ENCODE measurements at places on chromosomes 1 and 21.

DNA sequence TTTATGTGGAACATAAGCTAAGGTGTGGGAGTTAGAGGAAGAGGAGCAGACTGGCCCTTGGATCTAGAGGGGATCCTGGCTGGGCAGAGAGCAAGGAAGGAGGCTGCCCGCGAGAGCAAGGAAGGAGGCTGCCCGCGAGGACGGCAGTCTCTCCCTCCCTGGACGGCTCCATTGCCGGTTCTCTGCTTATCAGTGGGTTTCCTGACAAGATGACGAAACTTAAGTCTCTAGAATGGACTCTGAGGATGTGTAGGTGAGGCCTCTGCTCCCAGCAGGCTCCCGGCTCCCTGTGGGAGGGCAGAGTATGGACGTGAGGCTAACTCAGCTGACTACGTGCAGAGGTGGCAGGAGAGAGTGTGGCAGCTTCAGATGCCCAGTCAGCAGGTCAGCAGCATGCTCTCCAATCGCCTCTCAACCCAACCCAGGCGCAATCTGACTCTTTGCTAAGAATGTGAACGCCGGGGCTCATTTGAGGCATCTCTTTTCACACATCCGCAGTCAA is 6.1 kb downstream of the MYBPHL start:
- DNase-seq: no peak

DNA sequence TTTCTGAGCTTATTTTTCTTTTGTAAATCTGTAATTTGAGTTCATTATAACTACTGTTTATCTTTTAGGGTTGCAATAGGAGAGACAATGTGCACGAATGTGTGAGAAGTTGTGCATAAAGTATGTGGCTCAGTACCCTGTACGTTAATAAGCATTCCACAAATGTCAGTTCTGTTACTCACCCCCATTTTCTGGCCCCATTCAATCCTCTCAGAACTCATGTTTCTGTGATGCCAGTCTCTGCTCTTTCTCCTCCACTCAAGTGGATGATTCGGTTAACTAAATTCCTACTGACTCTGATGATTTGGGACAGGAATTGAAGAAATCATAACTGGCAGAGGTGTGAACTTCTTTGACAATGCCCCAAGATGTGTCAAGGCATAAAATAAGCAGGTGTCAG is 10.2 kb upstream of the DMRTB1 start:
- peak; percentile 75 for DNase-seq

- DNase-seq: no peak
Measured at GRCh38 chr1:194279975-194280374, 1093.6 kb upstream of the B3GALT2 start.

GRCh38 chr1:187001198-187001889 is 172.6 kb downstream of the PLA2G4A start:
- peak; percentile 97 for DNase-seq

- no peak for DNase-seq
Measured at GRCh38 chr21:25842925-25843324, 108.2 kb downstream of the GABPA start.

- no peak for DNase-seq
Measured at GRCh38 chr1:12246584-12246983, 16.8 kb downstream of the VPS13D start.

DNA sequence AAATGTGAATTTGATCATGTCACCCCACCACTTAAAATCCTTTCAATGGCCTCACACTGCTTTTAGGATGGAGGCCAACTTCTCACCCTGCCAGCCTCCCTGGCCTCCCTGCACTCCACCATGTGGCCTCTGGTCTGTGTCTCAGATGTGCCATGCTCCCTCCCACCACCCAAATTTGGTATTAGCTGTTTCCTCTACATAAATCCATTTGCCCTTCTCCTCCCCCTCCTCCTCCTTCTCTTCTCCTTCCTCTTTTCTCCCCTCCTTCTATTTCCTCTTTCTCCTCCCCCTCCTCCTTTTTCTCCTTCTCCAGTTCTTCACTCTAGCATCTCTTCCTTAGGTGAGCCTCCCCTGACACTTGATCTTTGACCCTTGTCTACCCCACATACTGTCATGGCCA is 16.7 kb upstream of the GUCA2B start:
- no peak for DNase-seq

DNA sequence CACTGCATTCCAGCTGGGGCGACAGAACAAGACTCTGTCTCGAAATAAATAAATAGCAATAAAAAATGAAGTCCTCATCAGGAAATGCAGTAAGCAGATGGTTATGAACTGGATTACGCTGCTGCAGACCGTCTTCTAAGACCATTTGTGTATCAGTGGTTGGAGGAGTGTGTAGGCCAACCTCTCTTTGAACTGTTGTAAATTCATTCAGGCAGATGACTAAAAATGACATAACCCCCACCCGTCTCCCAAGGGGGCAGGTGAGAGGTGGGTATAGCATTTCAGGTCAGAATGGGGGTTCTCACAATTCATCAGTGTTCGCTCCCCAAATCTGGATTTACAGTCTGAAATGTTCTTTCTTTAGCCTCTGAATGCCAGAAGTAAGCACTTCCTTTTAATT is 177.3 kb downstream of the KIF26B start:
- no peak for DNase-seq

GRCh38 chr1:154749078-154749760 is 120.9 kb downstream of the KCNN3 start:
- peak; percentile 61 for DNase-seq

DNA sequence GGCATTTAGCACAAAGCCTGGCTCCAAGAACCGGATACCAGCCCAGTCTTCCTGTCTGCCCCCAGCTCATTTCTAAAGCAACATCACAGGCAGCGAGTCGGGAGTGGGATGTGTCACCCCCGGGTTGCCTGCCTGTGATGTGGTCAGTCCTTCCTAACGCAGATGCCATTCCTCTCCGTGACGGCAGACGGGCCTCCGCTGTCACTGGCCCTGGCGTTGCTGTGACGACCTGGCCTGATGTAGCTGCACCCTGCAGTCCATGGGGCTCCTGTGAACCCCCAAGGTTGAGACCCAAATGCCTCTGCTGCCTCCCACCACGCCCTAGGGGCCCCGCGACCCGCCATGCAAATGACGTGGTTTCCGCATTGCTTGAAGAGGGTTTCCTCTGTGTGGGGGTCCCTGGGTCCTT is 12.3 kb downstream of the TNFRSF1B start:
- DNase-seq: no peak

DNA sequence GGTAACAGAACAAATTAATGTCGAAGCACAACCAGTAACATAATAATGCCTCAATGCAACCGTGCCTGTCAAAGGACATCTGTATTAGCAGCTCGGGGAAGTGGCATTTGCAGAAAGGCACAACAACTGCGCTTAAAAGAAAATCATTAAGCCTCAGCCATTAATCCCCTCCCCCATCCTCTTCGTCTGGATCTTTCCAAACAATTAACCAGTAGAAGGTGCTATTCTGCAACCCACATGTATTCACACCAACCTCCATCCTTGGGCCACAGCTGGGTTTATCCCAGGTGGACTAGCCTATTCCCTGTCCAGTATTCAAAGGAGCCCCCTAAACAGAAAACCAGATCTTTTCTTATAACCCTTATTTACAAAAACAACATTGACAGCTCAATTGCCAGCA is 2.6 kb downstream of the RERE start:
- DNase-seq: no peak

- DNase-seq: no peak
Measured at GRCh38 chr1:219959540-219960203, 31.3 kb upstream of the SLC30A10 start.

- DNase-seq: no peak
Measured at GRCh38 chr1:177953549-177953948, 16.3 kb downstream of the SEC16B start.

DNA sequence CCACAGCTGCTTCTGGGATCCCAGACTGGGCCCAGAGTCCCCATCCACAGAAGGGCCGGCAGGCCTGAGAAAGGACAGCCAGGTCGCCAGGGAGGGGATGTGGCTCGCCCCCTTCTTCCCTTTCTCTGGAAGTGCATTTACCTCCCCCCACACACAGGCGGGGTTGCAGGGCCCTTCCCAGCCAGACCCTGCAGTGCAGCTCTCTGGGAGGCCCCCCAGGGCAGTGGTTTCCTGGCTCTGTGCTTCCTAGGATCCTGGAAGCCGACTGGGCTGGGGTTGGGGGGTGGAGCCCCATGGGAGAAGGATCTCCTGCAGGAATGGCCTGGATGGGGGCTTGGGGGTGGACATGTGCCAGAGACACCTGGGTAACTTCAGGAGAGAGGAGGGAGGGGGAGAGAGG is 4.2 kb upstream of the COL6A1 start:
- DNase-seq: no peak

DNA sequence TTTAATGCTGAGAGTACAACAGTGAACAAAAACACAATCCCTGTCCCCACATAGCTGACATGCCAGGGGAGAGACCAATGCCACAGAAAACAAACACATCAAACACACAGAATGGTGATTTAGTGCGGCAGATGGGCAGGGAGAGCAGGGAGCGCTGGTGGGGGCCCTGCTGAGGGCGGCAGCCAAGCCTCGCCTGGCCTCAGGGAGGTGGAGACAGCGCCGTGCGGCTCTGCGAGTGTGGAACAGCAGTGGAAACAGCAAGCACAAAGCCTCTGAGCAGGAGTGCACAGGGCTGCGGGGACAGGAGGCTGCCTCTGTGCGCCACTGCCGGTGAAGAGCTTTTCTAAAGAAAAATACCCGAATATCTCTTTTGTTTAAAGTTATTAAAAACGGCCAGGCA is 17.0 kb downstream of the MCM3AP start:
- DNase-seq: no peak

DNA sequence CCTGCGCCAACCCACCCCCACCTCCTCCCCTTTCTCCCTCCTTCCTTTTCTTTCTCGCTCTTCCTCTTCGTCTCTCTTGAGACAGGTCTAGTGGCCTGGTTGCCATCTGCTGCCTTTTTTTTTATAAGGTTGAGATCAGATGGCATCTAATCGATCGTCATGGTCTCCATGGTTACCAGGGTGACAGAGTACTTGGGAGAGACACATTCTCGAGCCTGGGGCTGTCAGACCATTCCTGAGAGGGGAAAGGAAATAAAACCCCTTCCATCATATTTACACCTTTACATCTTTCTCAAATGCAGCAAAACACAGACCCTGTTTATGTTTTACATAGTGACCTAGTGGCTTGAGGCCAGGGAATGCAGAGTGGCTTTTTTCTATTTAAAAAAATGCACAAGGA is 53.5 kb upstream of the SLC22A15 start:
- no peak for DNase-seq

DNA sequence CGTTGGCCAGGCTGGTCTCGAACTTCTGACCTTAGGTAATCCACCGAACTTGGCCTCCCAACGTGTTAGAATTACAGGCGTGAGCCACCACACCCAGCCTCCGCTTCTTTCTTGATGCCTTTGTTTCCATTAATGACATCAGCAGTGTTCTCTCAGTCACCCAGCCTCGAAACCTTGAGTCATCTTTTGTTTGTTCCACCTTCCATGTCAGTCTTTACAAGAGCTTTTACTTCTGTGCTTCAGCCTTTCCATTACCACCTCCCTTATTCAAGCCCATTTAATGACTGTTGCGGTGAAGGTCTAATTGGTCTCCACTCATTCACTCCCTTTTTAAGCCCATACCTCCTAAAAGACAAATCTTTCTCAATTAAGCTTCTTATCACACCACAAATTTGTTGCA is 146.6 kb upstream of the ADGRL2 start:
- DNase-seq: no peak

- peak; percentile 86 for DNase-seq
Measured at GRCh38 chr1:186155594-186155993, 219.5 kb downstream of the TPR start.

- no peak for DNase-seq
Measured at GRCh38 chr1:190578526-190578925, 100.9 kb upstream of the BRINP3 start.

DNA sequence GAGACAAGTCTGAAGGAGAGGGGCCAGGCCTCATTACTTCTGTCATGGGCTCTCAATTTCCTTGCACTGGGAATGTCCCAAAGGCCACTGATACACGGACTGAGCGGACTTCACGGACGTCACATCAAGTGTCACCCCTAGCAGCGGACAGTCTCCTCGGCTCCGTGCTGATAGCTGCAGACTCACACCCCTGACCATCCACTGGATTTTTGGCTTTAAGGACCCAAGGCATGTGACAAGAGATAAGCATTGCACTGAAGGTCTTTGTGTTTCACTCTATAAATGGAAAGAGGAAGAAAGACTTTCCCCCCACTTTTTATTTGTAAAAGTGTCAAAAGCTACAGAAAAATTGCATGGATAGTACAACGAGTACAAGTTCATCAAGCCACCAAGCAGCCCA is 200.4 kb upstream of the FGGY start:
- no peak for DNase-seq

DNA sequence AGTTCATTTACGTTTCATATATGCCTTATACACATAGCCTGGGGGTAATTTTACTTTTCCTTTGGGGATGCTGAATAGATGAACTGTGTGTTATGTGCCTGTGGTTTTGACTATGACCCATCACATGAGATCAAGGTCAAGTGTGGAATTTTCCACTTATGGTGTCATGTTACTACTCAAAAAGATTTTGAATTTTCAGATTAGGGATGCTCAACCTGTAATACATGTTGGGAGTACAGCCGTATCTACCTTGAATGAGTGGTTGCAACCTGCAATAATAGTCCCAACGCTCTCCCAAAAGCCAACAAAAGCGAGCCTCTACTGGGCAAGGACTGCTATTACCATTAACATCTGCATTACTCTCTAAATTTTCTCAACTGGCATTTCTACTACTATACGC is 68.5 kb upstream of the SDC3 start:
- peak; percentile 34 for DNase-seq

DNA sequence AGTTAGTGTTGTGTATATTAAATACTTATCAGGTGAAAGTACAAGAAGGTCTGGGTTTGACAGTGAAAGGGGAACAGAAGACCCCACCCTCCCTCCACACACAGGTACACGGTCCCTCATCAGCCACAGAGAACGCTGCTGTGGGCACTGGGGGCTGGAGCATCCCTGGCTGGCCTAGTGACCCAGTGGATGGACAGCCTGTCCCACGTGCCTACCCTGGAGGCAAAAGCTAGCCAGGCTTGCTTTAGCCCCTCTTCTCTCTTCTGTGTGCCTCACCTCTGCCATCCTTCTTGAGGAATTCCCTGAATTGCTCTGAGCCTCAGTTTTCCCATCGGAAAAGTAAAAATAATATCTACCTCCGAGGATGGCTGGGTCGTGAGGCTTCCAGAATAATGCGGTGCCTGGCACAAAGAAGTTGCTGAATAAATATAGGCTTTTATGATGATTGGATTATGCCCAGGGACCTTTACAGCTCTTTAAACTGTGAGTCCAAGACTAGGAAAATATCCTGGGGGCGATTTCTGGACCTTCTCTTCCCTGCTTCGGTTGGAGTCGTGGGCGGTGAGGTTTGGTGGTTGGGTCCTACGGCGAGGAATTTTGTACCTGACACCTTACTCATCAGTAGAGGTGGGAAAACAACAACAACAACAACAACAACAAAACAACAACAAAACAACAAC is 918 bp downstream of the IFNLR1 start:
- no peak for DNase-seq

GRCh38 chr1:168293356-168293755 is 12.7 kb downstream of the TBX19 start:
- no peak for DNase-seq

DNA sequence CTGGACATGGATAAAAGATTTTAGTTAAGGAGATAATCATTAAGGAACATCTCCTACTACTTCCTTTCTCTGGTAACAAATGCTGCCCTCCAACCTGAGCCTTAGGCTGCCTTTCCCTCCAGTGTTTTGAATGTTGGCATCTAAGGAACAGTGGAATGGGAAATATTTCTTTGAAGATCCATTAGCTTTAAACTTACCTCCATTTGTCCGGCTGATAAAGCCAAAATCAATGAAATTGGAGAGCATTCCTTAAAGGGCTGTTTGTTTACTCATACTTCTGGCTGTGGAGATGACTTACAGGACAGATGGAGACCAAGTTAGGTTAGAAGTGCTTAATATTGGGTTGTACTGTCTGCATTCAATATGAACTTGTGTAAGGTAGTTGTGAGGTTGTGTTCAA is 439.1 kb downstream of the PLA2G4A start:
- no peak for DNase-seq
